Activated CD4-positive, alpha-beta T cell treated with anti-CD3 and anti-CD28 coated beads for 4 hours (primary cell): ENCODE measurements at places on chromosomes 1 and 21.

DNA sequence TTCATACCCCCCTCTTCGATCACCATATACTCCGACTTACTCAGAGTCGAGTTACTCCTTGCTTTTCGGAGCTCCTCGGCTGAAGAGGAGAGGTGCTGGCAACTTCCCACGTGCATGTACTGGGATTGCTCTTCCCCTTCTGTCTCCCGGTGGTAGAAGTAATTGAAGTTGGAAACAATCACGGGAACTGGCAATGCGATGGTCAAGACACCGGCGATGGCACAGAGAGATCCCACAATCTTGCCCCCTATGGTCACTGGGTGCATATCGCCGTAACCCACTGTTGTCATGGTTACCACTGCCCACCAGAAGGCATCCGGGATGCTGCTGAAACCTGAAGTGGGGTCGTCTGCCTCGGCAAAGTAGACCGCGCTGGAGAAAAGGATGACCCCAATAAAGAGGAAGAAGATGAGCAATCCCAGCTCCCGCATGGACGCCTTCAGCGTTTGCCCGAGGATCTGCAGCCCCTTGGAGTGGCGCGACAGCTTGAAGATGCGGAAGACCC lies 1.5 kb downstream of the KCNA3 start:
- no peak for DNase-seq

DNA sequence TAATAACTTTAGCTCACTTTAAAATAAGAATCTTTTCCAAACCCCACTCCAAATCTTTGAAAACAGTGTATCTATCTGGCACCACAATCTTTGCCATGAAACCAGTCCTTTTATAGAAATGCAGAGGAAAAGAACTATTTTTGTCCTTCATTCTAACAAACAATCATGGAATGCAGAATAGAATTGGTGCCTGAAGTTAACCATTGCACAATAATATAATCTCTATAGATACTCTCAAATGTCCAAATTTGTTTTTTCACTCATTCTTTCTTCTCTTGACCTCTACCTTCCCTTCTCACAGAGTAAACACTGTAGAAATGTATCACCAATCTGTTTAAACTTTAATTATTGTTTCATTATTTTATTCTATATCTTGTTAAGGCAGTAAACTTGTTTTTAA lies 34.8 kb downstream of the TTLL7 start:
- DNase-seq, result no peak

DNA sequence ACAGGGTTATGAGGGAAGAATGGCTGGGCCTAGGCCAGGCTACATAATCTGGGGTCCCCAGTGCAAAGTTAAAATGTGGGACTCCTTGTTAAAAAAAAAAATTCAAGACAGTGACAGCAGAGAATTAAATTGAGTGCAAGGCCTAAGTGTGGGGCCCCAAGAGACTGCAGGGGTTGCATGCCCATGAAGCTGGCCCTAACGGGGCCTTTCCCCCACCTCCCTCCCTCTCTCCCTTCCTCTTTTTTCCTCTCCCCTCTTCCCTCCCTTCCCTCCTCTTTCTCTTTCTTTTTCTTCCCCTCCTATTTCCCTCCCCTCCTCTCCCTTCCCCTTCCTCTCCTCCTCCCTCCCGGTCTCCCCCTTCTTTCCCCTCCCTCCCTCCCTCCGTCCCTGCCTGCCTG lies 266.7 kb downstream of the LMO4 start:
- DNase-seq, result no peak

- DNase-seq, result no peak
Measured at GRCh38 chr1:156926175-156926574, 5.7 kb downstream of the LRRC71 start.
